ENCODE measurements at places on chromosomes 3 and 15. TPM values are rescaled to one million over a fixed set of nuclear protein-coding genes. Genes with fewer than 3 reads are reported as not detected.

DNA sequence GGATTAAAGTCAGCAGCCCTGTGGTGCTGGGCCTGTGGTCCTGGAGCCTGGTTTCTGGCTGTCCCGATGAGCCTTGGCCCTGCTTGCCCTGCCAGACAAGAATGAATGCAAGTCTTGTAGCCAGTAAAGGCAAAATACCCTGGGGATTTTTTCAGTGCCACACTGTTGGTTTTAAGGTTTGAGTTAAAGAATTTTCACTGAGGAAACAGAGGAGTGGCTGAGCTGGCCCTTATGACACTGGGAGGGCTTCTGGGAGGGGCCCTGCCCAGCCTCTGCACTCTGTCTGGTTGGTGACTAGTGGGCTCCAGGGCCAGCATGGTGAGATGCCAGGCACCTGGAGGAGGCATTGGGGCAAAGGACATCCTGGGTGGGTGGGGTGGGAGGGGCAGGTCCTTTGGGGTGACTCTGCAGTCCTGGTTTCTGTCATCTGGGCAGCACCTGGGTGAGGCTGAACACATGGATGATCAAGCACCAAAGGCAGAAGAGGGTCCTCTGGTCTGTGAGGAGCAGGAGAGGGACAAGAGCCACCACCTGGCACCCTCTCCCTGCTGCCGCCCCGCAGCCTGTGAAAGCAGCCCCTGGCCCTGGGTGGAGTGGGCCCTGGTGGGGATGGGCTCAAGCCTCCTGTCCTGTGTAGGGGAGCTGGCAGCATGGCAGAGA, 12.5 kb upstream of the PLA2G4E start:
- no peak for DNase-seq
- peaks cover 3% of the 10 kb centered on the region for H3K4me1 ChIP-seq
- no peaks in the 10 kb centered on the region for H3K36me3 ChIP-seq
- no peak overlapping the region for H3K27ac ChIP-seq
- no peak overlapping the region for H3K4me3 ChIP-seq
- H3K27me3 ChIP-seq, result peaks cover 34% of the 10 kb centered on the region

GRCh38 chr15:81264072-81264857, 59.7 kb downstream of the STARD5 start:
- no peak overlapping the region for H3K27ac ChIP-seq
- H3K27me3 ChIP-seq, result peaks cover 38% of the 10 kb centered on the region
- peaks cover 11% of the 10 kb centered on the region for H3K4me1 ChIP-seq
- DNase-seq, result no peak
- H3K36me3 ChIP-seq, result no peaks in the 10 kb centered on the region

GRCh38 chr15:74374648-74375302, 7.3 kb upstream of the CYP11A1 start:
- H3K27me3 ChIP-seq, result peaks cover 27% of the 10 kb centered on the region
- peak overlapping the region; percentile 65 for H3K4me3 ChIP-seq
- DNase-seq, result no peak
- peaks cover 14% of the 10 kb centered on the region for H3K4me1 ChIP-seq

- H3K4me1 ChIP-seq, result no peaks in the 10 kb centered on the region
- peaks cover 43% of the 10 kb centered on the region for H3K36me3 ChIP-seq
- H3K27me3 ChIP-seq, result no peaks in the 10 kb centered on the region
- H3K4me3 ChIP-seq, result no peak overlapping the region
- H3K27ac ChIP-seq, result no peak overlapping the region
Measured at GRCh38 chr3:73381551-73381950, 243.2 kb downstream of the PDZRN3 start.

- no peaks in the 10 kb centered on the region for H3K4me1 ChIP-seq
- H3K27ac ChIP-seq, result no peak overlapping the region
- no peak for DNase-seq
- no peaks in the 10 kb centered on the region for H3K36me3 ChIP-seq
Measured at GRCh38 chr3:102016417-102016816, 167.1 kb downstream of the NFKBIZ start.

GRCh38 chr3:154745929-154746328, 315.9 kb upstream of the GPR149 start:
- no peaks in the 10 kb centered on the region for H3K36me3 ChIP-seq
- no peak overlapping the region for H3K27ac ChIP-seq
- no peaks in the 10 kb centered on the region for H3K4me1 ChIP-seq
- no peak overlapping the region for H3K4me3 ChIP-seq
- H3K27me3 ChIP-seq, result peaks cover 13% of the 10 kb centered on the region

GRCh38 chr15:63699101-63699785, 102.1 kb downstream of the FBXL22 start:
- DNase-seq, result no peak
- H3K27ac ChIP-seq, result no peak overlapping the region
- peaks cover 26% of the 10 kb centered on the region for H3K36me3 ChIP-seq

- peaks cover 26% of the 10 kb centered on the region for H3K4me1 ChIP-seq
- H3K27ac ChIP-seq, result peak overlapping the region; percentile 59
Measured at GRCh38 chr3:24048843-24049242, 103.8 kb downstream of the NR1D2 start.

Gene GP5
- total RNA-seq, result 0.10 TPM

Gene KNG1
- total RNA-seq, result not detected

Gene BCHE
- 1.4 TPM for total RNA-seq
